ENCODE measurements at places on chromosomes 3 and 15.
A peak's percentile ranks its signal among the peaks of the same experiment; 100 is the strongest.

- no peak for DNase-seq
These were observed 3.5 kb downstream of the PML start for GRCh38 chr15:73997986-73998385.

- DNase-seq, result no peak
These were observed 2.1 kb downstream of the MAGEL2 start for GRCh38 chr15:23645371-23646164.

GRCh38 chr3:34070831-34071585 is 272.6 kb downstream of the PDCD6IP start:
- no peak for DNase-seq

- no peak for DNase-seq
These were observed 108.9 kb downstream of the ATG7 start for GRCh38 chr3:11381141-11381540.

DNA sequence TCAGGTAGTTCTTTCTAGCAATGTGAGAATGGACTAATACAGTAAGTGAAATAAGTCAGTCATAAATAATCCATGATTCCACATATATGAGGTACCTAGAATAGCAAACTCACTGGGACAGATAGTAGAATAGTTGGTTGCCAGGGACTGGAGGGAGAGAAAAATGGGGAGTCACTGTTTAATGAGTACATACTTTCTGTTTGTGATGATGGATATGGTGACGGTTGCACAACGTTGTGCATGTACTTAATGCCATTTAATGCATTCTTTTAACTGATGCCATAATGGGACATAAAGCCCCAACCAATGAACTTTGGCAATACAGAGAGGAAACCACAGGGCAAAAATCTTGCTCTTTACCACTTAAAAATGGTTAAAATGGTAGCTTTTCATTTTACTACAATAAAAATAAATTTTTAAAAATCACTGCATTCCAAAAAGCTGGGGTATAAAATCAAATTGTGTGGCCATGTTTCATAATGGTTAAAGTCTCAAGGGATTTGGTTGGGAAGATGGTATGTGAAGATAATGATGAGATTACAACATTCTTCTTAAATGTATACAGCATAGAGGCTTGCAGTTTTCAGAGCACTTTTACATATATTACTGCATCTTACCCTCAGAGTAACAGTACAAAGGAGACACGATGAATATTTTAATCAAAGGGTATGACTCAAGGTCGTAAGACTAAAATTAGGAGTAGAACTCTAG is 45.2 kb downstream of the ADAM10 start:
- no peak for DNase-seq

DNA sequence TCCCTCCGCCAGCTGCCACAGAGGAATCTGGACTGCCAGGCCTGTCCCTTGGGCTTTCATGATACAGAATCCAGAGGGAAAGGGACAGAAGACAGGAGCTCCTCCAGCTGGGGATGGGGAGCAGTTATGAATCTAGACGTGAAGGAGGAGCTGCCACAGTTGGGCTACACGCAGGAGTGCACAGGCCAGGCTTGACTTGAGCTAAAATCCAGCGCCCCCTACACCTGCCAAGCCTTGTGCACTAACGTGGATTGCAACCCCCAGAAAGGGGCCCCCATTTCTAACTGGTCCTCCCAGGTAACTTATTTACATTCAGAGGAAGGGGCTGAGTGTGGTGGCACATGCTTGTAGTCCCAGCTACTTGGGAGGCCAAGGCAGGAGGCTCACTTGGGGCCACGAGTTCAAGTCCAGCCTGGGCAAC is 14.3 kb downstream of the KLHL6 start:
- DNase-seq, result no peak

- DNase-seq, result no peak
These were observed 14.3 kb downstream of the GRM2 start for GRCh38 chr3:51721062-51721745.

DNA sequence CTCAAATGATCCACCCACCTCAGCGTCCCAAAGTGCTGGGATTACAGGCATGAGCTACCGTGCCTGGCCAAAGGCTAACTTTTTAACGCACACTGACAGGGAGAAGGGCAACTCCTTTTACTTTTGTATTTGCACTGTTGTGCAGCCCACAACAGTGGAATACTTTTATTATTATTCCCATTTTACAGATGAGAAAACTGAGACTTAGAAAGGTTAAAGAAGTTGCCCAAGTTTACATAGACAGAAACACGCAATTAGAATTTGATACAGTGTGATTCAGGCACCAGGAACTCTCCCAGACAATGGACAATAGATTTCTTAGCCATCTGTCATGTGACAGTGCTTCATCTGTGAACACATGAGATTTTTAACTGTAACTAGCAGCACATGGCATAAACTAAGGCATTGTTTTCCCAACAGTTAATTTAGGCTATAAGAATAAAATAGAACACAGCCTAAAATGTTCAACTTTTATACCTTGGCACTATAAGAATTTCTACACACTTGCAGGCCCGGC is 18.8 kb downstream of the STAG1 start:
- no peak for DNase-seq

GRCh38 chr3:184685646-184686045 is 26.2 kb downstream of the MAGEF1 start:
- DNase-seq, result no peak

GRCh38 chr3:163347944-163348343 is 1730.4 kb downstream of the SI start:
- no peak for DNase-seq

DNA sequence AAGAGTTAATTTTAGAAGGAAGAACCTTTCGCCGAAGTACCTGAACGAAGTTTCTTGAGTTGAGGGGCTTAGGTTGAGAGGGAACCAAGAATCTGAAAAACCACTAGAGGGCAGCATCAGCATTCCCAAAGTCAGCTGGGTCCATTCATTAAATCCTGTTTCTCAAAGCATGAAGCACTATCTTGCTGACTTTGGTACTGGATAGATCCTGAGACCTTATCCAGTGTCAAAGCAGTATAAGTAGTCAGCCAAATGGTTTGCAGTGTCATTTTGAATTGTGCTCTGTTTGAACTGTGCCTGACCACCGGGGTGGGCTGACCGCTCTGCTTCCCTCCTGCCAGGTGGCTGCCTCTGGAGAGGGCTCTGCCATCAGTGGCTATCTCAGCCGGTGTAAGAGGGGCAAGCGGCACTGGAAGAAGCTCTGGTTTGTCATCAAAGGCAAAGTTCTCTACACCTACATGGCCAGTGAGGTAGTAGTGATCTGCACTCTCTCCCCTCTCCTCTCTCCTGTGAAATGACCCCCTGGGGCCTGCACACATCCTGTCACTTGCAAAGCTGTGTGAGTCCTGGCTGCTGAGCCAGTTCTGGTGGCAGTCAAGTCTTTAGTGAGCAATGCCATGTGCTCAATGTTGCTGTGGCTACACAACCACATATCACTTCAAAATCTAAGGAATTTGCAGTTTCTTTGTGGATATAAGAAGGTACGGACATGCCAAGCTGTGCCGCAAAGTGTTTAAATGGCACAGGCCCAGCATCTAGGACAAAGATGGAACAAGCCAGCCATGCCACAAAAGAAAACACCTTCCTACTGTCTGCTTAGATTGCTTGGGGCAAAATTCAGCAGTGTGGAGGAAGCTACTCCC is 21.4 kb upstream of the NR2C2 start:
- peak; percentile 57 for DNase-seq

- no peak for DNase-seq
These were observed 702 bp downstream of the ARHGEF3 start for GRCh38 chr3:56800832-56801661.

GRCh38 chr3:141739731-141740130 is 1.6 kb downstream of the RNF7 start:
- DNase-seq, result no peak

GRCh38 chr15:82530006-82530405 is 10.3 kb downstream of the RPS17 start:
- no peak for DNase-seq

All from AG08396 (cell line).